ENCODE measurements at places on chromosomes 12 and 14.

GRCh38 chr14:67391268-67391667 lies 20.7 kb downstream of the PLEK2 start:
- DNase-seq: no peak
- no peaks in the 10 kb centered on the region for H3K4me1 ChIP-seq
- H3K4me3 ChIP-seq: no peak overlapping the region
- H3K27me3 ChIP-seq: no peaks in the 10 kb centered on the region
- peaks cover 18% of the 10 kb centered on the region for H3K36me3 ChIP-seq
- H3K27ac ChIP-seq: no peak overlapping the region

- H3K36me3 ChIP-seq: no peaks in the 10 kb centered on the region
- no peak overlapping the region for H3K4me3 ChIP-seq
- H3K27me3 ChIP-seq: no peaks in the 10 kb centered on the region
- DNase-seq: no peak
- H3K4me1 ChIP-seq: no peaks in the 10 kb centered on the region
- H3K27ac ChIP-seq: no peak overlapping the region
Measured at GRCh38 chr12:87758271-87758670, 270.9 kb downstream of the C12orf50 start.

DNA sequence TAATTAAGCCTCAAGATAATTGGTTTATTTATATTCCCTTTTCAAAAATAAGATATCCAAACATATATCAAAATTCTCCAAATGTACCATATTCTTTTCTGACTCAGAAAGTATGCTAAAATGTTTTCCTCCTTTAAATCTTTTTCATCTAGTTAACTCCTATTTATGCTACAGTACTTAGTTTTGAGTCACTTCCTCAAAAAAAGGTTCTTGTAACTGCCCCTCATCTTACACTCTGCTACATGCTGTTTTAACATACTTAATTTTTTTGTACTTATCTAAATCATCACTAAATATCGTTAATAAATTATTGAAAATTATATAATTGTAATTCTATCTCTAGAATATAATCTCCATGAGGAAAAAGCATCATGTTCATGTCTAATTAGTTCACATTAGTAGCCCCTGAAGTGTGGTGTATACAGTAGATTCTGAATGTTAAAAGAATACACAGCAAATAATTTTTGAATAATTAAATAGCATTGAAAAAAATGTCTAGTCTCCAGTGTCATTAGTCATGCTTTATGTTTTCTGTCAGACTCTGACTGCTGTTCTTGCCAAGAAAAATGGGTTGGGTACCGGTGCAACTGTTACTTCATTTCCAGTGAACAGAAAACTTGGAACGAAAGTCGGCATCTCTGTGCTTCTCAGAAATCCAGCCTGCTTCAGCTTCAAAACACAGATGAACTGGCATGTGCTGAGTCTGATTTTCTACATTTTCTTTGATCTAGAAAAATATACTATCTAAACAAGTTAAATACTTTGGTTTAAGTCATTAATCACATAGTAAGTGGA lies 3.5 kb downstream of the KLRD1 start:
- no peak overlapping the region for H3K4me3 ChIP-seq
- H3K27ac ChIP-seq: no peak overlapping the region
- H3K4me1 ChIP-seq: no peaks in the 10 kb centered on the region
- no peaks in the 10 kb centered on the region for H3K27me3 ChIP-seq
- H3K36me3 ChIP-seq: no peaks in the 10 kb centered on the region
- DNase-seq: no peak

GRCh38 chr14:50719911-50720759 lies 52.0 kb upstream of the SAV1 start:
- peaks cover 12% of the 10 kb centered on the region for H3K36me3 ChIP-seq
- H3K4me1 ChIP-seq: no peaks in the 10 kb centered on the region
- no peaks in the 10 kb centered on the region for H3K27me3 ChIP-seq
- no peak overlapping the region for H3K27ac ChIP-seq

DNA sequence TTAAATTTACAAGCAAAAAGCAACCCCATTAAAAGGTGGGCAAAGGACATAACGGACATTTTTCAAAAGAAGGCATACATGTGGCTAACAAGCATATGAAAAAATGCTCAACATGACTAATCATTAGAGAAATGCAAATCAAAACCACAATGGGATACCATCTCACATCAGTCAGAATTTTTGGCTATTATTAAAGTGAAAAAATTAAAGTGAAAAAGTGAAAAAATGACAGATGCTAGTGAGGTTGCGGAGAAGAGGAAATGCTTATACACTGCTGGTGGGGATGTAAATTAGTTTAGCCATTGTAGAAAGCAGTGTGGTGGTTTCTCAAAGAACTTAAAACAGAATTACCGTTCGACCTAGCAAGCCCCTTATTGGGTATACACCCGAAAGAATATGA lies 7.9 kb downstream of the OTOGL start:
- no peaks in the 10 kb centered on the region for H3K36me3 ChIP-seq
- no peaks in the 10 kb centered on the region for H3K4me1 ChIP-seq
- H3K27ac ChIP-seq: no peak overlapping the region
- DNase-seq: no peak
- no peaks in the 10 kb centered on the region for H3K27me3 ChIP-seq

- no peaks in the 10 kb centered on the region for H3K4me1 ChIP-seq
- peaks cover 70% of the 10 kb centered on the region for H3K36me3 ChIP-seq
- no peak overlapping the region for H3K27ac ChIP-seq
- DNase-seq: no peak
Measured at GRCh38 chr14:35072226-35072625, 26.2 kb downstream of the FAM177A1 start.

GRCh38 chr14:74545386-74545785 lies 51.8 kb downstream of the ISCA2 start:
- no peak overlapping the region for H3K27ac ChIP-seq
- H3K36me3 ChIP-seq: no peaks in the 10 kb centered on the region
- H3K4me1 ChIP-seq: peaks cover 12% of the 10 kb centered on the region
- peaks cover 3% of the 10 kb centered on the region for H3K27me3 ChIP-seq
- H3K4me3 ChIP-seq: no peak overlapping the region

- no peaks in the 10 kb centered on the region for H3K27me3 ChIP-seq
- H3K4me3 ChIP-seq: no peak overlapping the region
- DNase-seq: no peak
- peaks cover 42% of the 10 kb centered on the region for H3K4me1 ChIP-seq
Measured at GRCh38 chr14:102164241-102164641, 24.5 kb downstream of the WDR20 start.

GRCh38 chr12:132409495-132410295 lies 80.3 kb upstream of the FBRSL1 start:
- no peaks in the 10 kb centered on the region for H3K4me1 ChIP-seq
- no peak for DNase-seq
- H3K27ac ChIP-seq: no peak overlapping the region
- no peaks in the 10 kb centered on the region for H3K27me3 ChIP-seq
- no peak overlapping the region for H3K4me3 ChIP-seq

GRCh38 chr14:102991376-102991775 lies 66.0 kb downstream of the CDC42BPB start:
- no peaks in the 10 kb centered on the region for H3K4me1 ChIP-seq
- no peak overlapping the region for H3K27ac ChIP-seq
- no peaks in the 10 kb centered on the region for H3K27me3 ChIP-seq
- H3K4me3 ChIP-seq: no peak overlapping the region
- peaks cover 4% of the 10 kb centered on the region for H3K36me3 ChIP-seq
- DNase-seq: no peak

GRCh38 chr12:3641428-3642018 lies 111.4 kb downstream of the CRACR2A start:
- no peak overlapping the region for H3K4me3 ChIP-seq
- DNase-seq: no peak
- no peak overlapping the region for H3K27ac ChIP-seq

DNA sequence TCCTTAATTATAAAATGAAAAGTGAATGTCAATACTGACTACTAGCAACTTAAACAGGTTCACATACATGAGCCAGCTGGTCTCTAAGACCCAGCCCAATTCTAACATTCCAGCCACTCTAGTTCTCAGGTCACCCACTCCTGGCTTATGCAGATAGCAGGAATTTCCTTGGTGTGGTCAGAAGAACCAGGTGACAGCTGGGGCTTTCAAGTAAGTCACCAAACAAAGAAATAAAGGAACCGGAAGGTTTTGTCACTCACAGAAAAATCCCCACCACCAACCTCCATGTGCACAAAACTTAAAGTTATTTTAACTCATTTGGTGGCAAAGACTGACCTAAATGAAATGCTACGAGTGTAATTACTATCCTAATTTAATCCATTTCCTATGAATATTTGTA lies 129.6 kb upstream of the CDKN3 start:
- H3K27ac ChIP-seq: no peak overlapping the region
- no peaks in the 10 kb centered on the region for H3K36me3 ChIP-seq
- no peak for DNase-seq
- H3K4me3 ChIP-seq: no peak overlapping the region
- H3K27me3 ChIP-seq: no peaks in the 10 kb centered on the region

DNA sequence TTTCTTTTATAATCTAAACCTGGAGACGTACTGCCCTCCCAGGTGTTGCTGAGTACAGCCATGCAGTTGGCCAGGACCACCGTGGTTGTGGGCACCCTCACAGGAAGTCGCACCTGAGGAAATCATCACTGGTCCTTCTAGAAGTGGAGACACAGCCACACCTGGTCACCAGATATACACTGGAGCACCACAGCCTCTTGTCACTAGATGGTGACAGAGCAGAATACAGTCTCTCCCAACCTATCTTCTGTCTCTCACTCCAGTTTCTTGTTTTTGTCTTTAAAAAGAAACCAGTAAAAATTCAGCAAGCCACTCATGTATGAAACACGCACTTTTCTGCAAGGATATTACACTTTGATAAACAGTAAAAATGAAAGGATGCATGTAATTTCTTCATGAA lies 43.1 kb upstream of the GPHB5 start:
- H3K27ac ChIP-seq: no peak overlapping the region
- DNase-seq: no peak
- no peaks in the 10 kb centered on the region for H3K36me3 ChIP-seq
- no peaks in the 10 kb centered on the region for H3K4me1 ChIP-seq

DNA sequence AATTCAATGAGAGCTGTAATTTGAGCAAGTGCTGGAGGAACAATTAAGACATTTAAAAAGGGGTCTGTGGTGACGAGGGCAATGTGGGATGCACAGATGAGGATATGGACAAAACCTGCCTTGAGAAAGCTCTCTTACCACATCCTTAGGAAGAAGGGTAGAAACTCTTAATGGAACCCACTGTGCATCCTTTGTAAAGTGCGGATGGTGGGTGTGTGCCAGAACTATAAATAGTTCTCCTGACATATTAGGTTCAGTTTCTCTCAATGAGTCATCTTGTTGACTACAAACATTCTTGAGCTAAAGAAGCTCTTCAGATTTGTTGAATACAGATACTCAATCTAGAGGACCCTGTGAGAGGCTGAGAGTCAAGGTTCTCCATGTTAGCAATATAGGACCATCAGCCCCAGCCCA lies 106.1 kb upstream of the ANO4 start:
- H3K36me3 ChIP-seq: no peaks in the 10 kb centered on the region
- H3K4me3 ChIP-seq: no peak overlapping the region
- no peak overlapping the region for H3K27ac ChIP-seq
- no peaks in the 10 kb centered on the region for H3K27me3 ChIP-seq
- DNase-seq: no peak

DNA sequence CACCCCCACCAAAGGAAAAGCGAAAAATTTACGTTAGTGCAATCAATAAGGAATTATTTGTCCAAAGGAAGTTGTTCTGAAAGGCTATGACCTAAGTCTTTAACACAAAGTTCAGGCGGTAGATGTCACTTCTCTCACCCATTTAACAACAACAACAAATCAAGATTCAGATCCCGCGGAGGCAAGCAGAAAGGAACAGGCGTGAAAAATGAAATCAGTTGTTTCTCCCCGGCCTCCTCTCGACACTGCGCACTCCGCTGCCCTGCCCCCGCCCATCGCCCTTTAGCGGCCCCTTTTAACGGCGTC lies 1.4 kb downstream of the DENND5B start:
- H3K4me1 ChIP-seq: peaks cover 27% of the 10 kb centered on the region
- H3K36me3 ChIP-seq: no peaks in the 10 kb centered on the region
- peak overlapping the region; percentile 76 for H3K4me3 ChIP-seq
- DNase-seq: no peak
- H3K27ac ChIP-seq: peak overlapping the region; percentile 96

- DNase-seq: no peak
- H3K4me3 ChIP-seq: no peak overlapping the region
- H3K27ac ChIP-seq: no peak overlapping the region
- no peaks in the 10 kb centered on the region for H3K4me1 ChIP-seq
- H3K27me3 ChIP-seq: no peaks in the 10 kb centered on the region
- no peaks in the 10 kb centered on the region for H3K36me3 ChIP-seq
Measured at GRCh38 chr14:74049876-74050495, 30.8 kb downstream of the BBOF1 start.

DNA sequence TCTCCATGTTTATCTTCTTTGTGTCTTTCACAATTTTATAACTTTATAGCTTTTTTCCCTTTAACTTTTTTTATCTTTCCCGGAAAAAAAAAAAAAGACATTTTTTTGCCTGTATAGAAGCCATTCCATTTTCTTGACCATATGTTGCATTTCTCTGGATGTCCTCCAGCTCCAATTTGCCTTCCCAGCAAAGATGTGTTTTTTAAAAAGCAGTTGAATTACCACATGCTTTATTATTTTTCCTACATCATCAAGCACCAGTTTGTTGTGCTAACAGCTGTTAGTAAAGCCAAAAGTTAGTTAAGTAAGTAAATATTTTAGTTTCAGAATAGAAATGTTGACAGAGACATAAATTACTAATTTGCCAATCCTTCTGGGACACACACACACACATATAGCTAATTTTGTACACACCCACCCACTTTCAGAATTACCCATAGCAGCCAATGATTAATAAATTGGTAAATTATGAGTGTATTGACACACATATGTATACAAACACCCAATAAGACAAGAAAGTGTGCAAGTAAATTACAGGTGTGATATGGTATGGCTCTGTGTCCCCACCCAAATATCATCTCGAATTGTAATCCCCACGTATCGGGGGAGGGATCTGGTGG lies 118.3 kb downstream of the SLC38A6 start:
- H3K36me3 ChIP-seq: no peaks in the 10 kb centered on the region
- H3K27ac ChIP-seq: no peak overlapping the region
- DNase-seq: no peak
- no peak overlapping the region for H3K4me3 ChIP-seq
- no peaks in the 10 kb centered on the region for H3K27me3 ChIP-seq

DNA sequence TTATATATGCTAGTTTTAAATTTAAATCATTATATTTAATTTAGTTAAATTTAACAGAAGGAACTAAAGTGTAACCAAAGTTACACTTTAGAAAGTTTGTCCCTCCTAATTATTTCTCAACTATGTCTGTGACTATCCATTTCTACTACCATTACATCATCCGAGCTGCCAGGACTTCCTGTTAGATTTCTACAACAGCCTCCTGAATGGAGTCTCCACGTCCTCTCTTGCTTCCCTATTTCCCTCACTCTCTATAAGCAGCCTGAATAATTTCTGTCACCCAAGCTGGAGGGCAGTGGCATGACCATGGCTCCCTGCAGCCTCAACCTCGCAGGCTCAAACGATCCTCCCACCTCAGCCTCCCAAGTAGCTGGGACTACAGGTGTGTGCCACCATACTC lies 84.1 kb downstream of the TTC7B start:
- DNase-seq: no peak
- no peaks in the 10 kb centered on the region for H3K27me3 ChIP-seq
- H3K4me1 ChIP-seq: peaks cover 6% of the 10 kb centered on the region
- peaks cover 13% of the 10 kb centered on the region for H3K36me3 ChIP-seq
- H3K27ac ChIP-seq: peak overlapping the region; percentile 56

GRCh38 chr12:39440781-39441180 lies 2.1 kb downstream of the KIF21A start:
- H3K4me1 ChIP-seq: peaks cover 28% of the 10 kb centered on the region
- peak overlapping the region; percentile 95 for H3K4me3 ChIP-seq
- H3K27ac ChIP-seq: peak overlapping the region; percentile 91
- H3K36me3 ChIP-seq: no peaks in the 10 kb centered on the region

Data from psoas muscle (tissue), 8 donors.